ENCODE measurements at places on chromosomes 16 and 17. TPM values are rescaled to one million over a fixed set of nuclear protein-coding genes. Genes with fewer than 3 reads are reported as not detected.

DNA sequence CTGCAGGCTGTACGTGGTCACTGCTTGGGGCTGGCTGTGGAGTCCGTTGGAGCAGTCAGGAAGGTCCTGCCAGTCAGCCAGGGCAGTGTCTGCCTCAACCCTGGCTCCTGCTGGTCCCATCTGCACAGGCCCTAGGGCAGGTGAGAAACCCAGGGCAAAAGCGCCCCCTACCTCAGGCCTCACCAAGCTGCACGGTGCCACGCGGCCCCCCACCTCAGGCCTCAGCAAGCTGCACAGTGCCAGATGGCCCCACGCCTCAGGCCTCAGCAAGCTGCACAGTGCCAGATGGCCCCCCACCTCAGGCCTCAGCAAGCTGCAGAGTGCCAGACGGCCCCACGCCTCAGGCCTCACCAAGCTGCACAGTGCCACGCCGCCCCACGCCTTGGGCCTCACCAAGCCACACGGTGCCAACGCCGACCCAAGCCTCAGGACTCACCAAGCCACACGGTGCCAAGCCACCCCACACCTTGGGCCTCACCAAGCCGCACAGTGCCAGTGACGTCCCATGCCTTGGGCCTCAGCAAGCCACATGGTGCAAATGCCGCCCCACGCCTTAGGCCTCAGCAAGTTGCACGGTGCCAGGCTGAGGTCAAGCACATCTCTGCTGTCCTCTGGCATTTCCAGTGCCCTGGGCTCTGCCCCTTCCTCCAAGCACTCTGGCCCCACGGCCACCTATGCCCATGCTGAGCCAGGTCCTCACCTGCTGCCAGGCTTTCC lies 5.5 kb downstream of the TMEM204 start:
- no peak for DNase-seq

DNA sequence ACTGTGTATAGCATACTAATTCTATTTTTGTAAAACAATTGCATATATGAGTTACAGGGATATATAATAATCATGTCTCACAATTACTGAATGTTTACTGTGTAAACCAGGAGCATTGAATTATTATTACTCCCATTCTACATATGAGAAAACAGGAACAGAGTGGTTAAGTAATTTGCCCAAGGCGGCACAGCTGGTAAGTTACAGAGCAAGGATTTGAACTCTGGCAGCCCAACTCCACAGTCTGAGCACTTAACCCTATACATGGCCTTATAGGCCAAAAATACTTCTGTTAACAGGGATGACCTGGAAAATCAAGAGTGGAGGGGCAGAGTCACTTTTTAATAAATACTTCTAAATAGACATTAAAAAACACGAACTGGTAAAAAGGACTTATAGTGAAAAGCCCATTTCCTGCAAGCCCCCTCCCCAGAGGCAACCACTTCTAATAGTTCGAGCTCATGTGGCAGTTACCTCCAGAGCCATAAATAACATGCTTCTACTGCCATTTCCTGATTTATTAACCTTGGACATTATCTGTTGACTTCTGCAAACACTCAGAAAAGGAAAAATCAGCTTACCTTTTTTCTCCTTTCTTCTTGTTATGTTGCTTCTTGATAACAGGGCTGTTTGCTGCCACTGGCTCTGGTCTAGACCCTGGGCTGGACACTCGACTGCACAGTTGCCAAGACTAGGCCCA lies 22.1 kb upstream of the ADGRG1 start:
- DNase-seq: no peak

DNA sequence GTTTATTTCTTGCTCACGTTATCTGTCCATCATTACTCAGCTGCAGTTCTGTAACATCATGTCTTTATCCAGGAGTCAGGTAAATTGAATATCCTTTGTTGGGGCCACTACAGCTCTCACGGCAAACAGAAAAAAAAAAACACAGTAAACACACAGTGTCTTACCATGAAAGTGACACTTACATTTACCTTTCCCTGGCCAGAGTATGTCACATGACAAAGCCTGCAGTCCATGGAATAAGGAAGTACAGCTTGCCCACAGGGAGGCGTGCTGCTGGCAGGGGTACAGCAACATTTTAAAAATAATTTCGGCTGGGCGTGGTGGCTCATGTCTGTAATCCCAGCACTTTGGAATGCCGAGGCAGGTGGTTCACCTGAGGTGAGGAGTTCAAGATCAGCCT lies 85.7 kb upstream of the HS3ST4 start:
- DNase-seq: no peak

The KRT33A gene
- total RNA-seq: not detected

- no peak for DNase-seq
Measured at GRCh38 chr17:72400863-72401262, 280.0 kb downstream of the SOX9 start.

All from mammary epithelial cell (primary cell).